ENCODE measurements at places on chromosomes 13 and 19. TPM values are rescaled to one million over a fixed set of nuclear protein-coding genes. Genes with fewer than 3 reads are reported as not detected.

ADGRE3 gene
- not detected for total RNA-seq

TPTE2 gene
- not detected for total RNA-seq

FPR2 gene
- total RNA-seq: 0.47 TPM

WDR62 gene
- total RNA-seq: 2.1 TPM

CEACAM1 gene
- 510 TPM for total RNA-seq

ZNF730 gene
- total RNA-seq: 0.85 TPM

KLK12 gene
- 0.64 TPM for total RNA-seq

CEACAM20 gene
- not detected for total RNA-seq

ZNF613 gene
- total RNA-seq: 4.4 TPM

ZFP14 gene
- total RNA-seq: 5.0 TPM

CRX gene
- not detected for total RNA-seq

ITPKC gene
- total RNA-seq: 15.8 TPM

RFXAP gene
- 3.0 TPM for total RNA-seq

LPAR2 gene
- total RNA-seq: 16.6 TPM

ZNF560 gene
- not detected for total RNA-seq

FLT3LG gene
- total RNA-seq: 4.9 TPM

ETV2 gene
- total RNA-seq: 1.4 TPM

SIGLEC5 gene
- total RNA-seq: not detected

TMPRSS9 gene
- not detected for total RNA-seq

CD209 gene
- 12.1 TPM for total RNA-seq

RFPL4A gene
- not detected for total RNA-seq

MAST1 gene
- total RNA-seq: 1.4 TPM

POSTN gene
- total RNA-seq: 20.6 TPM

KASH5 gene
- not detected for total RNA-seq

SLC44A2 gene
- 137 TPM for total RNA-seq

PTPRH gene
- total RNA-seq: 76.3 TPM

CADM4 gene
- 5.8 TPM for total RNA-seq

RPL28 gene
- total RNA-seq: 1,447 TPM

SIAH3 gene
- total RNA-seq: not detected

ZNF628 gene
- total RNA-seq: 8.9 TPM

DACH1 gene
- total RNA-seq: 5.2 TPM

ZNF546 gene
- total RNA-seq: 1.1 TPM

KIR2DL4 gene
- not detected for total RNA-seq

CYP2F1 gene
- total RNA-seq: not detected

FGF22 gene
- total RNA-seq: not detected

PPP5C gene
- total RNA-seq: 87.5 TPM

NLRP11 gene
- 0.07 TPM for total RNA-seq

IRS2 gene
- total RNA-seq: 23.0 TPM

TRPM4 gene
- total RNA-seq: 307 TPM

MIA gene
- total RNA-seq: 3.6 TPM

CERS1 gene
- total RNA-seq: 0.15 TPM

PTH2 gene
- not detected for total RNA-seq

NCAN gene
- total RNA-seq: not detected

DMKN gene
- 12.8 TPM for total RNA-seq

OSCAR gene
- 0.57 TPM for total RNA-seq

ZNF724 gene
- 3.5 TPM for total RNA-seq

OR7C1 gene
- not detected for total RNA-seq

CHAF1A gene
- 15.6 TPM for total RNA-seq

ZNF441 gene
- total RNA-seq: 3.8 TPM

PSG3 gene
- total RNA-seq: not detected

BCAM gene
- total RNA-seq: 20.7 TPM

CD22 gene
- total RNA-seq: 3.0 TPM
